Ovary (tissue), 10 donors: ENCODE measurements at places on chromosomes 5 and 9. TPM values are rescaled to one million over a fixed set of nuclear protein-coding genes. Genes with fewer than 3 reads are reported as not detected.

- no peaks in the 10 kb centered on the region for H3K27me3 ChIP-seq
- no peak for DNase-seq
- no peak overlapping the region for H3K27ac ChIP-seq
Observed at GRCh38 chr9:96193236-96193755, 108.7 kb downstream of the HSD17B3 start.

DNA sequence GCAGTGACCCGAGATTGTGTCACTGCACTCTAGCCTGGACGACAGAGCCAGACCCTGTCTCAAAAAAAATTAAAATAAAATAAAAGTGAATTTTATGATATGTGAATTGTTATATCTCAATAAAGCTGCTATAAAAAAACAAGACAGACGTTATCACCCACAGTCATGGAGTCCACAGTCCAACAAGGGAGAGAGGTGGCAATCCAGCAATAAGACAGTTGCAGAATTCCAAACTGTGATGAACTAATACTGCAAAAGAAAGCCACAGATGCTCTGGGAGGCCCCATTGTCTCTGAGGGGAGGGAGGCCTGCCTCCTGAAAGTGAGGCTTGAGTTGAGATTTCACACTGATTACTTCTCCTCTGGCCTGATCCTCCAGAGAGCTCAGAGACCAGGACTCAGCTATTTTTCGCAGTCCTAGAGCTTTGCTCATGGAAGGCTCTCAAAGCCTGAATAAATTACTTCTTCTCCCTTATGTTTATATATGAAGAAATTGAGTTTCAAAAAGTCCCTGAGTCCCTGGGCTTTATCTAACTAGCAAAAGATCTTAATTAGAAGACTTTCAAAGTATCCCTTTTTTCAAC lies 28.0 kb downstream of the CCNJL start:
- no peaks in the 10 kb centered on the region for H3K36me3 ChIP-seq
- H3K4me1 ChIP-seq: peaks cover 15% of the 10 kb centered on the region
- no peak overlapping the region for H3K27ac ChIP-seq
- DNase-seq: no peak
- H3K4me3 ChIP-seq: no peak overlapping the region

DNA sequence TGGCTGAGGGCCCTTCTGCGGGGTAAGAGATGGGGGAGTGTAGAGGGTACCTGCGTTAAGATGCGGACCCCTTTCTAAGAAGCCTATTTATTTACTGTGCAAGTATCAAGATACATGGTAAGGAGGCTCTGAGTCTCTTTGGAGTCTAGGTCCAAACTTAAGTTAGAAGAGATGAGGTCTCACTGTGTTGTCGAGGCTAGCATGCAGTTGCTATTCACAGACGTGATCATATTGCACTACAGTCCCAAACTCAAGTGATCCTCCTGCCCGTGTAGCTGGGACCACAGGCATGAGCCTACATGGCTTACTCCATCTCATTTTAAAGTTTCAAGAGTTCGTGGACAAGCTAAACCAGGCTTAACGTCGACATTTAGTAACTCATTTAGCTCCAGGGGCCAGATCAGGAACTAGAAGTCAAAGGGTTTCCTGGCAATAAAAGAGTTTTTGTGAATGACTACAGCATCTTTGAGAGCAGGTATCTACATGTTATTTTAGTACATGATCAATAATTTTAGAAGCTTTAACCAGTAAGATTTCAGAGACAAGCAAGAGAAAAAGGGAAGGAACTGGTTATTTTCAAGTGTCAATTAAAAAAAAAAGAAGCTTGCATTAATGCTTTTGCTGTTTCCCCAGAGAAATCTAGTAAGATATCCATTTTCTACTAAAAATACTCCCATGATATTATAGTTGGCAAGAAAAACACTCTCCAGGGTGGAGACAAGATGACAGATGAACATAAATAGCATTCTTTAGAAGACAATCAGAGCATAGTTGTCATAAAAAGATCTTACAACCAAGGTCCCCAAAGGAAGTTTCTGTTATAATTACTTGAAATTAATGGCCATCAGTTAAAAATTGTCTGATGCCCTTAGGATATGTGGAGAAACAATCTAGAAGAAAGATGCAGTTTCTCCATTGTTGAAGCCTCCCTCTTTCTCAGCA lies 141.3 kb downstream of the SCAMP1 start:
- DNase-seq: no peak
- no peak overlapping the region for H3K4me3 ChIP-seq
- no peak overlapping the region for H3K27ac ChIP-seq
- no peaks in the 10 kb centered on the region for H3K27me3 ChIP-seq

The EGFLAM gene
- 9.0 TPM for polyA plus RNA-seq

DNA sequence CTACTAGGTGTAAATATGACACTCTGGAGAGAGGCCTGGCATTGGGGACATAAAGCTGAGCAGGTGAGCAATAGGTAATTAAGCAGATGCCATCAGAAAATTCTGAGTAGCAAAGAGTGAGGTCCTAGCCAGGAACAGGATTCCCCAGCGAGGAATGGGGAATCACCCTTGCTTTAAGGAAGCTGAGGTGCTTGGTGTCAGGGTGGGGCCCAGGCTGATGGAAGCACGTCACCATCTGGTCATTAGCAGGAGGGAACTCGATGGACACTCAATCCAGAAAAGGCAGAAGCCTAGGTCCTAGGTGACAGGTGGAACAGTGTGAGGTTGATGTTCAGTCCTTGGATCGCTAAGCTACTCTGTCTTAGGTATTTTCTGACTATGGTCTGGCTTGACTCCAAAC lies 562.7 kb upstream of the DAP start:
- no peak for DNase-seq
- no peak overlapping the region for H3K4me3 ChIP-seq
- no peaks in the 10 kb centered on the region for H3K27me3 ChIP-seq

The PCDHGA6 gene
- 3.6 TPM for polyA plus RNA-seq

DNA sequence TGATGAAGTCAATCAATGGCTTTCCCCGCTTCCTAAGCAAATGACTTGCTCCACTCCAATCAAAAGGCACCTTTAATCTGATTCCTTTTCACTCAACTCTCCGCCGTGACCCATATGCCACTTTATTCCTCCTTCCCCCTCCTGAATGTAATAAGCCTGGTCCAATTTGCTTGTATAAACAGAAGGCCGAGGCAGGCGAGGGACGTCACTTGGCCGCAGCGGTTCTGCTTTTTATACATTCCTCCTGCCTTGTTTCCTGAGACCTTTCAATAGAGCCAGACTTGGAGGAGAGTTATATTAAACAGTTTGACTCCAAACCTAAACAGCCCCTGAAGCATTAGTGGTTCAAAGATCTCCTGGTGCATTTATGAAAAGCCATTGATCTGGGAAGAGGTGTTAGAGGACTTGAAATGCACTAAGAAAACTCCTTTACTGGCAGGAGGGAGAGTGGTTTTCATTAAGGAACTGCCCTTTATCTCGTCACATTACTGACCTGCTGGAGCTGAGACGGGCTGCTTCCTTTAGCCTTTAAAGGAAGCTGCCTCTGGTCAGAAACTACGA lies 273.4 kb downstream of the SLIT3 start:
- DNase-seq: no peak
- no peaks in the 10 kb centered on the region for H3K27me3 ChIP-seq
- no peaks in the 10 kb centered on the region for H3K4me1 ChIP-seq

The FAT2 gene
- 0.01 TPM for polyA plus RNA-seq
